NCI-H1694 treated with DMSO at 0.1 percent for 48 hours (cell line): ENCODE measurements at places on chromosomes 11 and 22.

DNA sequence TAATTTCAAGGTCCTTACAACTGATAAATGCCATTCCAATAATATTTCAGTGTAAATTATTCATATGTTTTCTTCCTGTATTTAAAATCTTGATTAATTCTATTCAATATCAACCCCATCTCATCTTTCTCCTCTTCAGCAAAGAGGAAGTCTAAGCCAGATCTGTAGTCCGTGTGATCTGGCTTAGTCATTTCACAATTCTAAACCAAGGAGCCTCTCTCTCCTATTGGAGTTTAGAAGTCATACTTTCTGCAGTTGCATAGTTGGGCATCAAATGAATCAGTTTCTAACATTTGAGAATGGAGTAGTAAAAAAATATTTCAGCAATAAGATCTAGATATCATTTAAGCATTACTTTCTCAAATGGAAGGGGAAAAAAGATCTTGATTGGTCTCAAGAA is 354.9 kb downstream of the JRKL start:
- DNase-seq: no peak

DNA sequence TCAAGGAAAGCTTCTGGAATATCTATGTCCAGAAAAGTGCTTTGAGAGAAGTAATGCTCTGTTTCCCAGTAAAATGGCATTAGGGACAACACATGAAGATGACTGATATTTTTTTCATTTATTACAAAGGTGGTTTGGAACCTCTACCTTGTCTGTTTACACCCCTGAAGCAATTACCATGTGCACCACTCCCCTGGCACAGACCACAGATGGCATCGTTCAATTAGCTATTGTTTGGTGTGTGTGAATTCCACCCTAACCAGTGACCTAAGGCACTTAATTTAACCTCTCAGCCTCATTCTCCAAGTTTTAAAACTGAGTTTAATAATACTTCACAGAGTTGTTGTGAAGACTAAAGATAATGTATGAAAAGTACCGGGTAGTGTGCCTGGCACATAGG is 127.6 kb upstream of the BMAL1 start:
- no peak for DNase-seq

DNA sequence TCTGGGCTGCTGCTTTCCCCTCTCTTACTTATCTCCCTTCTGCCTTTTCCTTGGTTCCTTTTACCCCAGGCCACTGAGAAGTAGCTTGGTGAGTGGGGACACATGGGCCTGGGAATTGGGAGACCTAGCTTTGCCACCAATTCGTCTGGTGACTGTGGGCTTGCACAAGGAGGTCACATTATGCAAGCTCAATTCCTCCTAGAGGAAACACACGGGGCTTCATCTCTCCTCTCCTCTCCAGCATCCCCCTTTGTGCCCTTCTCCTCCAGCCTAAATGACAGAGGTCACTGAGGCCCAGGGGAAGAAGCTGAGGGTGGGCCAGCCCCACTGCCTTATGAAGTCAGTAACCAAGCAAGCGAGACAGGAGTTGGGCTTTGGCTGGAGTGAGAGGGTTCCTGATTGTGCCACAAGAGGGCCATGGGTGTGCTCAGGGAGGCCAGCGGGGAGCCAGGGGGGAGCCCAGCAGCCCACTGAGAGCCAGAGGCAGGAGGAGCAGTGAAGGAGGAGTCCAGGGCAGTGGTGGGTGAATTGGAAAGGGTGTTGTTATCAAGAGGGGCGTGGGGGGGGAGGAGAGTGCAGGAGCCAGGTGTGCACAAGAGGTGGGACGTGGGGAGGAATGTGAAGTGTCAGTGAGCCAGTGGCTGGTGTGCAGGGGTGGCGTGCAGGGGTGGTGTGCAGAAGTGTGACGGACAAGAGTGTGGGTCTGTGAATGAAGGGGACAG is 2.0 kb downstream of the CLCF1 start:
- DNase-seq: no peak

DNA sequence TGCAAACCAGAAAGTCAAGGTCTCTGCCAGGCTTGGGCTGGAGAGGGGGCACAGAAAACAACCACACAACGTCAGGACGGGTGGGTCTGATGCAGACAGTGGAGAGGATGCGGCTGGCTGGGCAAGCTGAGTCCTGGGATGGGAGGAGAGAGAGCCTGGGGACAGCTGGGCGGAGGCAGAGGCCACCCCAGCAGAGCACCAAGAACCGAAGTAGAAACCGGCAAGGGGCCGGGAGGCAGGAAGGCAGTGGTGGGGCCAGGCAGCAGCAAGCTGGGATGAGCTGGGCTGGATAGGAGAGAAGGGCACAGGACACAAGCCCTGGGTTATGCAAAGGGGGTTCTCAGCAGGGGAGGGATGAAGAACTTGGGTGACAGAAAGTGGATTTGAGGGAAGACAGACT is 188.2 kb downstream of the SHANK2 start:
- DNase-seq: no peak

GRCh38 chr11:131837562-131837961 is 467.1 kb downstream of the NTM start:
- no peak for DNase-seq

DNA sequence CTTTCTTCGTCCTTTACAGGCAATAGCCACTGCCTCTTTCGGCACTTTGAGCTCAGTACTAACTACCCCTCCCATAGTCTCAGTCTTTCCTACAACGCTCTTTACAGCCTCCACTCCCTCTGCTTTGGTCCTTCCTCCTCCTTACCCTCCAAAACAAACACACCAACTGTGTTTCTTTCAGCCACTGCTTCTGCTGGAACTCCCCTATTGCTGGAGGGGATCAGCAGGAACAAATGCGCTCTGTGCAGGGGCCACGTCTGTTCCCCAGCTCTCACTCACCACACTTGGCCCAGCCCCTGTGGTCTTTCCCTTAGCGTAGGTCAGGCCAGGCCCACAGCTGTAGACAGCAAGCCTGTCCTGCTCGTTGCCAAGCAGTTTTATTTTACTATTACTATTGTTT is 42.3 kb downstream of the PC start:
- no peak for DNase-seq
